ENCODE measurements at places on chromosomes 16 and 17.

GRCh38 chr17:83083368-83084201 is 4.2 kb downstream of the METRNL start:
- DNase-seq: peak; percentile 29

GRCh38 chr17:16258901-16259300 is 41.9 kb downstream of the PIGL start:
- DNase-seq: no peak

GRCh38 chr17:47907932-47908562 is 12.0 kb downstream of the SP2 start:
- no peak for DNase-seq

GRCh38 chr16:87679593-87680271 is 77.4 kb downstream of the JPH3 start:
- no peak for DNase-seq

GRCh38 chr17:51261024-51261963 is 948 bp downstream of the UTP18 start:
- no peak for DNase-seq

- DNase-seq: no peak
Observed at GRCh38 chr17:18949566-18949965, 2.4 kb upstream of the SLC5A10 start.

DNA sequence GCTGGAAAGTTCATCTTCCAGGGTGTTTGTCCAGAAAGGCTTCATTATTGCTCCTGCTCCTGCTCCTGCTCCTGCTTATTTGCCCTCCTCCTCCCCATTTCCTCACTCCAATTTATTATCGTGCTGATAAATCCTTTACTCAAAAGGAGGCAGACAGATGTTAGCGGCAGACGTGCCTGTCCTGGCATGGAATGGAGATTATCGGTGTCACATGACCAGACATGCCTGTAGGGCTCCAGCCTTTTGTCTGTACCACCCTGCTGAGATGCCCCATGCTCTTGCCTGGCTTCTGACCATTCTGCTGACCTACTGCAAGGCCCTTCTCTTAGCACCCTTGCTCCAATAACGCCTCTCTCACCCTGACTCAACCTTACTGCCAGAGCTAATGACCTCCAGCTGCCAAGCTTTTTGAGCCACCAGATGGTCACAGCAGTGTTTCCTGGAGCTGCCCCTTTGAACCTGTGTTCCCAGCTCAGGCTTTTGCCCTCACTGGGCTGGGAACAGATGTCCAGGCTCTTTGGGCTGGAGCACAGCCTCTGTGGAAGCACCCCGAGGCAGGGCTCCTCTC is 12.8 kb downstream of the DNAH9 start:
- no peak for DNase-seq

DNA sequence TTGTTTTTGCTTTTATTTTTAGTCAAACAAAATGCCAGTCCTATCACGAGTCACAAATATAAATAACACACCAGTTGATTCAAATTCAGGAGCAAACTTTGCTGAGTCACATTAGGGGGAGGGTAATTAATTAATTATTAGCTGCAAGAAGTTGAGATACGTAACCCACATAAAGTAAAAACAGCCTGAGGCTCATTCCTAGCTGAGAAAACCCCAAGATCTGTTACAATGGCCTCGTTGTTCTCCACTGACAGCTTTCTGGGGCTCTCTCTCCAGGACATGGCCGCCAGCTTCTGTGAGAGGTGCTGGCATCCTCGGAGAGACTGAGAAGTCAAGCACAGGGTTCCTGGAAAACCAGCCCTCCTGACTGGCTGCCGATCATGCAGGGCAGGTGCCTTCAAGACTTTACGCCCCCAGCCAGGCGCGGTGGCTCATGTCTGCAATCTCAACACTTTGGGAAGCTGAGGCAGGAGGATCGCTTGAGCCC is 11.1 kb downstream of the RAB40B start:
- no peak for DNase-seq

GRCh38 chr16:85286066-85286831 is 174.0 kb upstream of the CIBAR2 start:
- DNase-seq: no peak

- DNase-seq: peak; percentile 72
Observed at GRCh38 chr16:71961066-71962039, 38.8 kb downstream of the PKD1L3 start.

DNA sequence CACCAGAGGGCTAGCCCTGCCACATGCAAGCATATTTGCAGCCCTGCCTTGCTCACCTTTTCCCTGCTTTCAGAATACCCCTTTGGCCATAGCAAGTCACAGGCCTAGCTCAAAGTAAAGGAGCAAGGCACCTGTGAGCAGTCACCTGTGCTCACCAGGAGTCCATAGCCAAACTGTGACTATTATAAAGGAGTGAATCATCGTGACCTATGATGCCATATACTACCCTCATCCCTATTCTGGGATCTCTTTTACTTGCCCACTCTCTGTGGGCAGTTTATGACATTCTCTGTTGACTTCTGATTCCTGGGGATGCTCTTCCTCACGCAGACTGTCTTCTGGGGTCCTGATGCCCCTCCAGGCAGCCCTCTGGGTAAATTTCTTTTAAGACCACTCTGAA is 200.5 kb upstream of the NLRP1 start:
- no peak for DNase-seq

GRCh38 chr16:30738984-30739951 is 9.0 kb upstream of the PHKG2 start:
- DNase-seq: no peak

Measured in activated T-cell treated with anti-CD3 and anti-CD28 coated beads for 4 hours (primary cell).